GM03348 (cell line): ENCODE measurements at places on chromosomes 5 and 9.

GRCh38 chr5:67879620-67880510 is 335.7 kb upstream of the PIK3R1 start:
- no peak for DNase-seq

DNA sequence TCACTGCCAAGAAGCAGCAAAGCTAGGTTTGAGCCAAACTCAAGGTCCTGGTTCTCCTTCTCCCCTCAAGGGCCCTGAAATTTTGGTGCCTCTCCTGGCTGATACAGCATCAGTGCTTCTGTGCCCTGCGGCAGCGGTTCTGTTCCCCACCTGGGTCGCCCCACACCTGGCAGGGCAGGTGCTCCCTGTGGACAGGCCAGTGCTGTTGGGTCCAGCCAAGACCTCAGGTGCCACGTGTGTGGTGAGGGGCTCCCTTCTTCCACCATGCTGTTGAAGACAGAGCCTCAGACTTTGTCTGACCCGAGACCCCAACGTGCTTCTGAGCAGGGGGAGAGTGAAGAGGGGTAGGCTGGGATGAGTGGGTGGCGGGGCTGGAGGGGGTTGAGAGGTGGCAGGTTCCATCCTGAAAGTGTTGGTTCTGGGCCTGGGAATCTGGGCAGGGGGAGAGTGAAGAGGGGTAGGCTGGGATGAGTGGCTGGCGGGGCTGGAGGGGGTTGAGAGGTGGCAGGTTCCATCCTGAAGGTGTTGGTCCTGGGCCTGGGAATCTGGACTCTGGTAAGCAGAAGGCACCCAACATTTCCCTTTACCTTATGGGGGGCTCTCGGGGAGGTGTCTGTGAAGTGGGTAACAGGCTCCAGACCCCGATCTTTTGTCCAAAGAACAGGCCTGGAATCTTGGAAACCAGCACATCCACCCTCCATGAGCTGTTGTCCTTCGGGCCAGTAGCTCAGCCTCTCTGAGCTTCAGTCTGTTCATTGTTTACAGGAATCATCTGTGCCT is 2.3 kb downstream of the PLEKHG4B start:
- DNase-seq = no peak

DNA sequence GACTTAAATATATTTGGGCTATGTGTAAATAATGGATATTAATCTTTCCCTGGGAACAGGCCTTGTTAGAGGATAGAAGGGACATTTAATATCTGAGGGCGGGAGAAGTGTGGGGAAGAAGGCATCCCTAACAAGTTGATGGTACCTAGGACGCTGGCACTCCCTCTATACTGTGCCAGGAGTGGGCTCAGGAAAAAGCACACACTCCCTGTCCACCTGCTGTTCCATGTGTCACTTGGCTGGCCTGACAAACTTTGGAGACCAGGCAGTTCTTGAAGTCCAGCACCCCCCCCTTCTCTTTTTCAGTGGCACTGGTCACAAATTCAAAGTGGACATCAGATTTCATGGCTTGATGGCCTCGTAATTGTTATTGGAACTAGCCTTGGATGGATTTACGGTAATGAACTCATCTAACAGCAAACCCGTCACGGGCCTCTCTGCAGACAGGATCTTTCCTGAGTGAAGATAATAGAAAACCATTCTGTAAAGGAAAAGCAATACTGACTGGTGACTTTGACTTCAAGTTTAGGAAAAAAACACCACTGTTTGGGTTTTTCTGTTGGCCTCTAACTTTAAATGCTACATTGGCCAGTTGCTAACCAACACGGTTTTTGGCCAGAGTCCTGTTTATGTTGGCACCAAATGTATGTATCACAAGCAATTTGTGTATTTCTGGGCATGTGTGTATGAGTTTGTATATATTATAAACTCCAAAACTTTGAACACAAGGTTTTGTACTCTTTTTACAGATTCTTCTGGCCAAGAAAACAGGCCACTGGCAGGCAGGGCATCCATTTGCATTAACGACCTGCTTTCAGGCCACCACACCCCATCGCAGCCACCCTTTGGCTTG is 552.6 kb downstream of the CCDC171 start:
- no peak for DNase-seq

DNA sequence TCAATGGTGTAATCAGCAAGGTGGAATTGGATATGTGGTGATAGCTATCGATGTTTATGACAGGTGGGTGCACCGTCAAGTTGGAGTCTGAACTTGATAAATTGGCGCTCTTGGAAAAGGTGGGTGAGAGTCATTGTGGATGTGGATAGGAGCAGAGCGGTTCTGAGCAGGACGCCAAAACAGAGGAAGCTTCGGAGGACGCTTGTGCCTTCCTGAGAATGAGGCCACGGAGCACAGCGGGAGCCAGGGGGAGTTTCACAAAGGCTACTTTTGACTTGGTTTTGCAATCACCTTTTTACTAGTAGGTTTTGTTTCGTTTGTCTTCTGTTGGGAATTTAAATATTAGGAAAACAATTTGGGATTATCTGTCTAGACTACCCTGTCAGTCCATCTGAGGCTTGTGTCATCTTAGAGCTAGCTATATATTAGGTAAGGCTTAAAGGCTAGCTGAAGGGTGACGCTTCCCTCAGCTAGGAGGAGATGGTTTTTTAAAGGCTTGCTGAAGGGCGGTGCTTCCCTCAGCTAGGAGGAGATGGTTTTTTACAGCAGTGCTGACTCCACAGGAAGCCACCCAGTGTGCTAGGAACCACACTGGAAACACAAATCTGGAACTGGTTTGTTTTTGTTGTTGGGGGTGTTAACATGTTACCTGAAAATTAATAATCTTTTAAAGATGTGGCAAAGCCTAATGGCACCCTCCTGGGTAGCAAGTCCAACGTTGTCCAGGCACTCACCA is 142.4 kb upstream of the IRX4 start:
- no peak for DNase-seq

- no peak for DNase-seq
Observed at GRCh38 chr5:58043032-58043945, 416.6 kb downstream of the PLK2 start.

DNA sequence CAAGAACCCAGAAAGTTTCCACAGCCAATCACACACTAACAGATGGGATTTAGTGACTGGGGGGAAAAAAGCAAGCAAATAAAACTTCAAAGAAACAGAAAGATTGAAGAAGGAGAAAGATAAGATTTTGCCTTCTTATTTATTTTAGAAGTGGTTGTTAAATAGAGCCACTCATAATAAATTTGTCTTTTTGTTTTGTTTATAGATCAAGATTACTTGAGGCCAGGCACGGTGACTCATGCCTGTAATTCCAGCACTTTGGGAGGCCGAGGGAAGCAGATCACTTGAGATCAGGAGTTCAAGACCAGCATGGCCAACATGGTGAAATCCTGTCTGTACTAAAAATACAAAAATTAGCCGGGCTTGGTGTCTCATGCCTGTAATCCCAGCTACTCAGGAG is 94.9 kb upstream of the RANBP3L start:
- DNase-seq = no peak

GRCh38 chr9:36031774-36032555 is 4.7 kb upstream of the RECK start:
- DNase-seq = peak; percentile 39

- DNase-seq = no peak
Observed at GRCh38 chr5:106874974-106875373, 795.8 kb downstream of the EFNA5 start.

- no peak for DNase-seq
Observed at GRCh38 chr5:43134019-43134418, 13.3 kb downstream of the ZNF131 start.

GRCh38 chr5:31343946-31344345 is 150.5 kb downstream of the CDH6 start:
- no peak for DNase-seq

DNA sequence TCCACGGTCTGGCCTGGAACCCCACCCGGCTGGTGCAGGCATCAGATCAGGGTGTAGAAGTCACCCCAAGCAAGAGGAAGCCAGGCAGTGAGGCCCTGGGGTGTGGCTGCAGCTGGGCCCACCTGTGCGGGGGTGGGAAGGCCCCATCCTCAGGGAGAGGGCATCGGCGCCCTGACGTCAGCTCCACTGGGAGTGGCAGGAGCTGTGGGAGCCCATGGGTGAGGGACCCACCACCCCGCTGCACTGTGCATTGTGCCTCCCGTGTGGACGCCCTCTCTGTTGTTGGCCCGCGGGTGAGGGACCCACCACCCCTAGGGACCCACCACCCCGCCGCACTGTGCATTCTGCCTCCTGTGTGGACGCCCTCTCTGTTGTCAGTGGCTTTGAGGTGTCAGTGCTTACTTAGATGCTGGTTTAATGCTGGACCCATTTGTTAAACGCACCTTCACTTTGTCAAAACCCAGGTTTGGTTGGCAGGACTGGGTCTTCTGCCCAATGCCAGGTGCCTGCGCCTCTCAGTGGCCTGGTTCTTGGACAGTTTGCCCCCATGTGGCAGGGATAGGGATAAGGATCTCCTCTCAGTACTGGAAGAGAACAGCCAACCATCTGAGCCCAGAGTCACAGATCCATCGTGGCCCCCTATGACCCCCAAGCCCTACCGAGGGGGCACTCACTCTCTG is 6.9 kb upstream of the EXOC3 start:
- peak; percentile 63 for DNase-seq

- no peak for DNase-seq
Observed at GRCh38 chr9:92601451-92601850, 65.7 kb upstream of the ECM2 start.

DNA sequence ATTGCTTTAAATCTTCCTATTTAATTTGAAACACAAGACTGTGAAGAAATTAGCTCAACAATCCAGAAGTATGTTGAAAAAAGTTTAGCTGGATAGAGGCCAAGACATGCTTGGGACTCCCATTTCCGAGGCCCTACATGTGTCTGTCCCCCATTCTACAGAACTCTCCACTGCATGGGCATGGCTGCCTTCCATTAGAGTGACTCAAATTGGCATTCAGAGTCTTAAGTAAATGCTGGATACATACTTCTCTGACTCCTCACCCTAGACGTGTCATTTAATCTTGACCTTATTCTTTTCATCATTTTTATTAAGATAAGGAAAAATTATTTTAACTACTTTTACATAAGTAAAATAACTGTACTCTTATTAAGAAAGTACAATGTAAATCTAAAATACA is 530.4 kb upstream of the CDH9 start:
- DNase-seq = no peak

DNA sequence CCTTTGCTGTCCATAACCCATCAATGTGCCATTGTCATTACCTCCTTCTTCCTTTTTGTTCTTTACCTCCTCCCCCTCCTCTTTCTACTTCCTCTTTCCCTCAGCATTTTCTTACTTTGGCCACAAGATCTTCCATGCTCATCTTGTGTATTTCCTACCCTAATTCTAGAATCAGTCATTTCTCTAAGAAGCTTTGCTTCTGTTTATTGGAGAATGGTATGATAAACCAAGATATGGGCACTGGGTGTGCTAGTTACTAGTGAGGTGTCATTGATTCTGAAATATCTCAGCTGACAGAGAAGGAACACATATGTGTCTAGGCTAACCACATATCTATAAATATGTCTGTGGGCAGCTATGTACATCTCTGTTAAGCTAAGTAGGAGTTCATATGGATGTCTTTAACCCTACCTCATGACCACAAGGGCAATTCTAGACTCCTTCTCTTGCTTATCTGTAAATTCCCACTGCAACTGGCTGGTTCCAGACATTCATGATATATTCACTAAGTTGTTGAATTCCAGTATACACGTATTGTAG is 2051.3 kb upstream of the CDH9 start:
- no peak for DNase-seq

GRCh38 chr9:87359958-87360601 is 137.6 kb upstream of the DAPK1 start:
- DNase-seq = no peak

DNA sequence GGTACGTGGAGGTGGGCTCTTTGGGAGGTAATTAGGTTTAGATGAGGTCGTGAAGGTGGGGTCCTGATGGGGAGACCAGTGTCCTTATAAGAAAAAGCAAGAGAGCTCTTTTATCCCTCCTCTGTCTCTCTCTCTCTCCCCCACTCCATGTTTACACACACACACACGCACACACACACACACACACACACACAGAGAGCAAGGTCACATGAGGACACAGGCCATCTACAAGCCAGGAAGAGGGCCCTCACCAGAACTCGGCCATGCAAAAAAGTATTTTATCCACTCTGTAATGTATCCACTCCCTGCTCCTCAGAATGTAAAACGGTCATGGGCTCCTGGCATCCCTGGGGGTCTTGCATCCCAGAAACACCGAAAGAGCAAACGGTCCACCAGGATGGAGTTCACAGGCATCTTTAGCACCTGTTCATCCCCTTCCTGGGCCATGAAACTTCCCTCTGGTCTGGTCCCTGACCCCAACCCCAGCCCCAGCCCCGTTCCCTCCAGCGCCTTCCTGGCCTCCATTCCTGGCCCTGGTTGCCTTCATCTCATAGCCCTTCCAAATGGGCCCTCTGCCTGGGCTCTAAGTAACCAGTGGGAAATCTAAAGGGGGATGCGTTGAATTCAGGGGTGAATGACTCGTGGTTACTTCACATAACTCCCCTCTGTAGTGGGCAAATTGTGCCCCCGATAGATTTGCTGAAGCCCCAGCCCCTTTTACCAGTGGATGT is 88.8 kb downstream of the NSUN2 start:
- DNase-seq = no peak

DNA sequence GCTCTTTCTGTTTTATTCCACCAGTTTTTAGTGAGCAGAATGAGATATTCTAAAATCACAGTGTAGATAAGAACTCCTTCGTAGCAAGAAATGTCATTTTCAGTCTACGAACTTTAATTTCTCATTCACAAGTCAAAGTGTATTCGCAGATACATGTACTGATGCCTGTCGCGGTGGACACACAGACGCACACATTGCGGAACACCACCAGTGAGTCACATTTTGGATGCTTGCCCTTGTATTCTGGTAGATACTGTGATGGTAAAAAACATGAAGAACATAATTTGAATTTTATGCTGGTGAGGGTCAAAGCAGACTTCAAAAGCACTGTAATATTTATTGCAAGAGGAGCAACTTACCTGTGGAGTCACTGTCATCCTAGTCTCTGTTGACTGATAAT is 4.7 kb upstream of the C9orf57 start:
- no peak for DNase-seq

DNA sequence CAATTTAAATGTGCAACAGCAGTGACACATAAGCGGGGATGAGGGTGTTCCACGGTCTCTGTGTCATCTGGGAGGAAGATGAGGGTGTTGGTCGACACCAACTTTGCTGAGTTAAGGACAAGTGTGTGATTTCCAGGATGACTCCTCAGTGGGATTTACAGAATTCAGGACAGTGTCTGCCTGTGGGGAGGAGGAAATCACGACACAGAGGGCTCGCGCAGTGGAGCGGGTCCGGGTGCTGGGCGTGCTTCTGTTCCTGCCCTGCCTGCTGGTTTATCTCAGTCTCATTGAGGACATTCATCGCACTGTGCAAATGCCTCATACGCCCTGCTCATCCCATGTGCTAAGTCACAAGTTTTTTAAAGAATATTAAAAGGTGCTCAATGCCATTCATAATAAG is 73.7 kb upstream of the ADAMTS2 start:
- DNase-seq = no peak

GRCh38 chr9:91443321-91443993 is 19.8 kb upstream of the NFIL3 start:
- DNase-seq = no peak

GRCh38 chr9:133862585-133863256 is 124.6 kb upstream of the SARDH start:
- no peak for DNase-seq

GRCh38 chr9:73151653-73152542 is at the start of gene ANXA1:
Gene ANXA1, plus strand, starts transcription at chr9:73151865. Its CDS starts 6,671 bp downstream, at chr9:73158536.
- peak; percentile 60 for DNase-seq
